ENCODE measurements at places on chromosomes 2 and 18.
A peak's percentile ranks its signal among the peaks of the same experiment; 100 is the strongest.

GRCh38 chr2:38631976-38632375, 29.2 kb upstream of the HNRNPLL start:
- DNase-seq, result no peak

- DNase-seq, result no peak
These were observed 5.3 kb upstream of the ACADL start for GRCh38 chr2:210230518-210230917.

- DNase-seq, result no peak
These were observed 74.8 kb downstream of the NOL10 start for GRCh38 chr2:10614939-10615338.

DNA sequence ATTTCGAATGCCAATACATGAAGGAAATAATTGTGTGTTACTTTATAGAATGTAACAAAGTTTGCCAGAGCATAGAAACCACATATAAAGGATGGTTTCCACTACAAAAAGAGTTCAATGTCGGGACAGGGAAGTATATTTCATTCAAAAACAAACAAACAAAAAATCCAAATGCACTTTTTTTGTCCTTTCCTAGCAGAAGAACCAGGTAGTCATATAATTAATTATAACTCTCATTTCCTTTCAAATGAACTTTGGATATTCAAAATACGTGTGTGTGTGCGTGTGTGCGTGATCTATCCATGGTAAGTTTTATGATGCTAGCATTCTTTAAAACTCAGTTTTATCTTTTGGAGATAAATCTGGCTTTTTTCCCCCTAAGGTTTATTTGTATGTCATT, 8.3 kb downstream of the FN1 start:
- no peak for DNase-seq

DNA sequence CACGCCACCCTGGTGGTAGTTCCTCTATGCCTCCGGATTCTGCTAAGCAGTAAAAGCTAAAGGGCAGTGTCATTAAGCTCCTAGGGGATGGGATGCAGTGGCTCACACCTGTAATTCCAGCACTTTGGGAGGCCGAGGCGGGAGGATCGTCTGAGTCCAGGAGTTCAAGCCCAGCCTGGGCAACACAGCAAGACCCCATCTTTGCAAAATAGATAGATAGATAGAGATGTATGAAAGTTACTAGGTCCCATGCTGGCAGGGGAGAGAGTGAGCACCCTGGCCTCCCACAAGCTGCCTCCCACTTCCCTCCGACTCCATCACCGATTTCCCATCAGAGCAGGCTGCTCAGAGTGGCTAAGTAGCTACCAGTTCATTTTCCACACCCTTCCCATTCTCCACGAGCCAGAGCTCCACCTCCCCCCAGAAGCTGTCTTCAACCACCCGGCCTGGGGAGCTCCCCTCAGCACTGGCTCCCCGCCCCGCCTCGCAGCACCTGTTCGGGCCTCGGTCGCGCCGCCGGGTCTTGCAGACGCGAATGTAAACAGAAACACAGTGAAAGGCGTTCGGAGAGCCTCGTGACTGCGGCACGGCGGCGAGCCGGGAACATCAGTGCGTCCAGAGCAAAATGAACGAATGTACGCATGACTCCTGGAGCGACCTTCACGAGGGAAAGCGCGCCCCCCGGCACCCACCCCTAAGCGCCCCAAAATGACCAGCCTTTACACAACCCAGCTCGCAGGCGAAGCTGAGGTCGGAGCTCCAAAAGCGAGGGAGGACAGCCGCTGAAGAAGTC, 598 bp upstream of the CEP68 start:
- no peak for DNase-seq

- DNase-seq, result no peak
These were observed 90.7 kb upstream of the KLHL29 start for GRCh38 chr2:23294238-23294637.

DNA sequence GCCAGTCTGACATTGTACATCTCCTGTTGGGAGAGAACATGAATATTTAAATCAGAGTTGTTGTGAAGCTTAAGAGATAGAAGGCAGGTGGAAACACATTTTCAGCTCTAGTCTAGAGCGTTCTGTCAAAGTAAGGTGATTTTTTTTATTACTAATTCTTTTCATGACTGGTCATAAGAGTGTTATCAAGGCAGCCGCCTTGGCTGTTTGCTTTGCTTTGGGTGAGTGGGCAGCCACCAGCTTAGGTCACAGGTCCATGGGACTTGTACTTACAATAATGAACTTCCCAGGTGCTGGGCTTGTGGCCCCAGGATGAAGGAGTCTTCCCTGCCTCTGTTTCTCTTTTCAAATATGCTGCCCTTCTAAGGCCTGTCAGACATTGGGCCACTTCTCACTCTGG, 256.3 kb downstream of the SRBD1 start:
- DNase-seq, result no peak

DNA sequence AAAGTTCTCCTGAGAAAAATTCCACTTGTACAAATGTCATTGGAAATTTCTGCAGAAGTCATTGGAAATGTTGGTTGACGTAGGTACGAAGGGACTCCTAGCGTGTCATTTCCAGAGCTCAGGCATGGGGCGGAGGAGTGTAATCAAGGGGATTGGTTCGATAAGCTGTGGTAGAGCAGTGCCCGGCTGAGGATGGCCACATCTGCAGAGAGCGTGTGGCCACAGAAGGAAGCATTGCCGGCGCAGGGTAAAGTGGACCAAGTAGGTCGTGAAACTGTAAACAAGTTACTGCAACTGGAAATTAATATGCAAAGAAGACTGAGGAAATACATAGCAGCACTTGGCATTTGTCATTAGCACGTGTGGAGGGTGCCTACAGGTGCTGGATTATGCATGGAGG, 101.8 kb downstream of the DGKD start:
- DNase-seq, result no peak

DNA sequence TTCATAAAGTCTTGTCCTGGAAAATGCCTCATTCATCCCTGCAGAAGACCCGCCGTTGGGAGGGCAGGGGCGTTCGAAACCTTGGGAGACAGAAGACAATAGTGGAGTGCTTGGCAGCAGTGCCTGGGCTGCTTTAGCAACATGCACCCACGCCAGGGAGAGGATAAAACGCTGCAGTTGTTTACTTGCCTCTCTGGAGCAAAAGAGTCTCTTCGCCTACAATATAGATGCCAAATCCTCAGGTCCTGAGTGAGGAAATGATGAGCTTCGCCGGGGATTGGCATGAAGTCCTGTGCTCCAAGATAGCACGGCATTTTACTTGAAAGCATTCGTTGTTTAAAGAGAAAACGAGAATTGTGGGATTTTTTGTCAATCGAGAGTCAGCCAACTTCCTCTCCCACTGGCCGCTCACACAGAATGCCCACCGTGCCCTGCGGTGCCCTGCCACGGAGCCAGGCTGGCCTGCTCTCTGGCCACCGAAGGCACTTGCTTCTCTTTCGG, 152.5 kb upstream of the POU3F3 start:
- no peak for DNase-seq

DNA sequence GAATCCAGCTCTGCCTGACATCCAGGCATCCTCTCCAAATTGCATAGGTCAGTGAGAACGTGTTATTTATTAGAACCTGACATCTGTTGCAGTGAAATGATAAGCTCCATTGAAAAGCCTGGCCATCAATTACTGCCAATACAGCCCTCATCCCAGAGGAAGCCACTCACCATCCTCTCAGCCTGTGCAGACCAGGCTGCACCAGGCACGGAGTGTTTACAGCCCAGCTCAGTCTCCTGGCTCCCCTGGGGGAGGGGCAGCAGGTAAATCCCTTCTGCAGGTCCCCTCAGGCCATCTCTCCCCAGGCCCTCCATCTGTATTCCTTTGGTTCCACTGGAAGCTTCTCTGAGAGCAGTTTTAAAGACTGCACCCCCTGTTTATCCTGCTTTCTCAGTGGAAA, 82.6 kb upstream of the FOSL2 start:
- DNase-seq, result no peak

- DNase-seq, result no peak
These were observed 209.3 kb downstream of the AKAIN1 start for GRCh38 chr18:4987452-4988405.

DNA sequence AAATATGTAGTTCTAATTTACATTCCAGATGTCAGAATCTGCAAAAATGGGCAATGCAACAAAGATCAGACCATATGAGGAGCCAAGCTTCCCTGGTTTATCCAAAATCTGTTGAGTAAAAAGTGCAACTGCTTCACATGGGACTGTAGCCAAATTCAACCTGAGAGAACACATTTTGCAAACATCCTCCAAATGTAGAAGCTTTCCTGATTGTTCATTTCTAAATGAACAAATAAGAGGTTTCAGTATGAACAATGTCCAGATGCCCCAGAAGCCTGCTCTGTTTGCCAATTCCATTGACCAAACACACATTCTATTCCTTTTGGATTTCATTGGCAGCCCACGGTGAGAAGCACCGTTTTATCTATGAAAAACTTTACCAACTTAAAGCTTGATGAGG, 117.9 kb upstream of the OSR1 start:
- no peak for DNase-seq

- DNase-seq, result peak; percentile 48
These were observed 10.0 kb upstream of the AGFG1 start for GRCh38 chr2:227461811-227462461.

DNA sequence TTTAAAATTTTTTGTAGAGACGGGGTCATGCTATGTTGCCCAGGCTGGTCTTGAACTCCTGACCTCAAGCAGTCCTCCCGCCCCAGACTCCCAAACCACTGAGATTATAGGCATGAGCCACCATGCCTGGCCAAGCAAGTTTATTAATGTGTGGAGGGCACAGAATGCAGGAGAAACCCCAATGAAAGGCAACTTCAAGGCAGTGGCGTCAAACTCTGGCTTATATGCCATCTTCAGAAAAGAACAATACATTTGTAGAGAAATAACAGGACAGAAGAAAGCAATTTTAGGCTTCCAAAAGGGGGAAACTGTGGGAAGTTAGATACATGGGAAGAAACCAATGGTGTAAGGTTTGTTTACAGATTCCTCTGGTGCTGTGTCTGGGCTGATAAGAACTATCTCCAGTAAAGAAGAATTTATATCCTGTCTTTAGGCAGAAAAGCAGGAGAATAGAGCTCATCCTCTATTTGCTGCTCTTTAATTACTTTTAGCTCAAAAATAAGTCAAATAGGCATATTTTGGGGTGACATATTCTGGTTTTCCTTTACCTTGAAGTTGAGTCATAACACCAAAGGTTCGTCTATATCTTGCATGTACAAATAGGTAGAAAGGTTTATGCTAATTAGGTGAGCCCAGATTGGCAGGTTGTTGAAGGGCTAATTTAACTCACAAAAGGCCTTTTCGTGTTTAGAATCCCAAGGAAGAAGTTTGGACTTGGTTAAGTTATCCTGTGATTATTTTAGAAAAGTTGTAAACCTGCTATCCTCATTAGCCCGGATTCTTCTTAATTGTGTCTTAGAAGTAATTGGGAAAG, 26.0 kb upstream of the TMEM214 start:
- DNase-seq, result no peak

GRCh38 chr2:237445611-237446337, 31.8 kb upstream of the COL6A3 start:
- DNase-seq, result no peak

- no peak for DNase-seq
These were observed 1.8 kb upstream of the CCDC68 start for GRCh38 chr18:54961016-54961423.

DNA sequence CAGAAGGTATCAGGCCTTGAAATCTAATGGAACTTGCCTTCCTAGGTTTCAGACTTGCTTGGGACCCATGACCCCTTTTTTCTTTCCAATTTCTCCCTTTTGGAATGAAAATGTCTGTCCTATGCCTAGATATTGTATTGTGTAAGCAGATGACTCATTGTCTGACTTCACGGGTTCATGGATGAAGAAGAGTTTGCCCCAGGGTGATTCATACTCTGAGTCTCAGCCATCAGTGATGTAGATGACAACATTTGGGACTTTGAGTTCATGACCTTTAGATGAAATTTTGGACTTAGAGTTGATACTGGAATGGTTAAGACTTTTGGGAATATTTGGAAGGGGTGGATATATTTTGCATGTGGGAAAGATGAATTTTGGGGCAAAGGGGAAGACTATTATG, 11.2 kb upstream of the SCYGR5 start:
- peak; percentile 25 for DNase-seq

DNA sequence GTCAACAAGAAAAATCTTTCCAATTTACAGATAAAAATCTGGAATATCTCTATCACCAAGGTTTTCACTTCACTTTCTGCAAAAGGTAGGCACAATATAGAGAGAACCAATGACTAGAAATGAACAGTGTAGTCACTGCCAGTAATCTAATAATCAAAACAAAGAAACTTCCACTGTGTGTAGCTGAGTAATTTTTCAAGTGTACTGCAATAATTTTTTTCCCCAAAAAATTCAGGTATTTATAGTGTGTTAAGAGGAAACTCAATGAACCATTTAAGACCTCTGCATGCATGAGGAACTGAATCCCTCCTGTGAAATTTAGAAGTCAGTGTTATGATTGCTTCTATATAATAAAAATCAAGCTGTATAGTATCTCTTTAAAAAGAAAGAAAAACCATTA, 121.8 kb downstream of the MEMO1 start:
- no peak for DNase-seq

- DNase-seq, result no peak
These were observed 35.2 kb upstream of the PKDCC start for GRCh38 chr2:42012651-42013050.

- no peak for DNase-seq
These were observed 54.4 kb downstream of the CCDC88A start for GRCh38 chr2:55365303-55365702.

- no peak for DNase-seq
These were observed 29.4 kb downstream of the ITM2C start for GRCh38 chr2:230893841-230894781.

GRCh38 chr2:85737481-85737880, 16.3 kb upstream of the ATOH8 start:
- DNase-seq, result no peak

- no peak for DNase-seq
These were observed 644.4 kb downstream of the GALR1 start for GRCh38 chr18:77894060-77894459.

- no peak for DNase-seq
These were observed 455.3 kb downstream of the MEIS1 start for GRCh38 chr2:66890166-66890742.

DNA sequence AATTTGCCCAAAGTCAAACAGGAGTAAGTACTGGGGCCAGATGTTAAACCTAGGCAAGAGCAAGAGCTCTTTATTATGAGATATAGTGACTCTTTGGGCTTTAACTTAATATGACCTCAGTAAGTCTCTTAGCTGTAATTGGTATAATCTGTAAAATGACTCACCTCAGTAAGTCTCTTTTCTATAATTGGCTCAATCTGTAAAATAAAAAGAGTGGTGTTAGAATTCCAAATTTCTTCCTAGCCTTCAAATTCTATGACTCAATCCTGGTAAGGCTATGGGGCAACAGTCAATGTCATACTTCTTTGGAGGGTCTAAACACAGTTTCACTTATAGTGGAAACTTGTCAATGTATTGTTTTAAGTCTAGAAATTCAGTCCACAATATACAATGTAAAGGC, 1608.9 kb upstream of the PIK3C3 start:
- no peak for DNase-seq

- peak; percentile 57 for DNase-seq
These were observed 29.6 kb downstream of the MCEE start for GRCh38 chr2:71100195-71100964.

- no peak for DNase-seq
These were observed 17.2 kb upstream of the ITGAV start for GRCh38 chr2:186572705-186573104.
